AG04449 (cell line): ENCODE measurements at places on chromosomes 11 and 22.

- DNase-seq: no peak
These were observed 12.8 kb upstream of the LMO1 start for GRCh38 chr11:8276528-8276927.

DNA sequence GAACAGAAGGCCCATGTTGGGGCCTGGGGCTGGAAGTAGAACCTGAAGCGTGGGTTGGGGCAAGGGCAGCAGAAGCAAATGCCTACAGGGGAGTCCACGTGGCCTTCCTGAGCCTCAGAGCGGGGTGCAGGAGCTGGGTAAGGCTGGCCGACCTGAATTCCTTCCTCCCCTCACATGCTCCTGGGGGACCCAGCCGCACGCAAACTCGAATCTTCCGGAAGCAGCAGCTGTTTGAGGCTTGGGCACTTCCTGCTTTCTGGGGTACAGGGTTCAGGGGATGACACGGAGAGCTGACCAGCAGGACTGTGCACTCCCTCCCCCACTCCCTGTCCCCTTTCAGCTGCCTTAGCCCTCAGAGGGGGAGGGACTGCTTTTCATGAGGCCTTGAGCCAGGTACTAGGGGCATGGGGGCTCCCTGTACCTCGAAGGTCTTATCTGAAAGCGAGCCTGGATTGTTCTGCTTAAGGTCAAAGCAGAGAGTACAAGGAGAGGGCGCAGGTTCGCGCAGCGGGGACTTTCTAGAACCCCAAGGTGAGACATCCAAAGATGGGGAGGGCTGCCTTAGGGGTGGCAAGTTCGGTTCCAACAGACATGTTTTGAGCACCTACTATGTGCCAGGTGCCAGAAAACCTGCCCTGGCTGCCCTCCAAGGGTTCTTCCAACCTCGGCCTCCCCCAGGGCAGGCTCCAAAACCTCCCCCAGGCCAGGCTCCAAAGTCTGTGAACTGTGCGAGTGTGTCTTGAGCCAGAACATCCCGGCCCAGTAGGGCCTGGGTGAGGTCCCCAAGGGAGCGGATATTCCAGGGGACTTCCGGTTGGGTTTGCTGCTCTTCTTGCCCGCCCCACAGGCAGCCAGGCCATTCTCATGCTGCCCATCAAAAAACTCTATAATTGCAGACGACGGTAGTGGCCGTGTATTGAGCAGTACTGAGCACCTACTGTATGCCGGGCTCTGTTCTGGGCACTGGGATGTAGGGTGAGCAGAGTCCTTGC lies 1.7 kb downstream of the NCF4 start:
- DNase-seq: no peak

- no peak for DNase-seq
These were observed 205.1 kb downstream of the NXPE2 start for GRCh38 chr11:114883472-114883871.

GRCh38 chr22:44145544-44145943 lies 35.2 kb upstream of the PARVG start:
- no peak for DNase-seq

GRCh38 chr22:50304528-50305392 lies 2.7 kb downstream of the PLXNB2 start:
- no peak for DNase-seq

DNA sequence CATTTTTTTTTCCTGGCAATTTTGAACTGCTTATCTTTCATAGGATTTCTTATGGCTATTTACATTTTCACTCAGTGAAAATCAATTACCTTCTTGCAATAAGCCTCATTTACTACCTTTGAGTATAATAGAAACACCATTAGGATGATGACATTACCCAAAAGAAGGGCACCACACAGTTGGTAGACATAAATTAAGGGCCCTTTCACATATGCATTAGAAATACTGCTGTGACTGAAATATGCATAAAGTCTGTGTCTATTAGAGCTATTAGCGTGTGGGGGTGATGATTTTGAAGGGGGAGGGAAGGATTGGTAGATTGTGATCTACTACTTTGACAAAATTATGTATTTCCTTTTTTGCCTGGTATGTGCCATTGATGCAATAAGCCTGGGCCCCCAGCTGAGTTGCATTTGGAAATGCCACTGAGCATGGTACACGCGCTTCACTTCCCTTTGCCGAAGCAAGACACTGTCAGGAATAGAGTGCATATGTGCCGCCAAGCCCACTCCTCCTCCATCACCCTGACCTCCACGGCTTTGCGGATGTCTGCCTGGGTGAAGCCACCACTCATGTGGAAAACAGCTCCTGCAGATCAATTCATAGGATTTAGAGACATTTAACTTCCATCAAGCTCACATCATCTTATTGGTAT lies 339.3 kb downstream of the DCDC1 start:
- DNase-seq: no peak

DNA sequence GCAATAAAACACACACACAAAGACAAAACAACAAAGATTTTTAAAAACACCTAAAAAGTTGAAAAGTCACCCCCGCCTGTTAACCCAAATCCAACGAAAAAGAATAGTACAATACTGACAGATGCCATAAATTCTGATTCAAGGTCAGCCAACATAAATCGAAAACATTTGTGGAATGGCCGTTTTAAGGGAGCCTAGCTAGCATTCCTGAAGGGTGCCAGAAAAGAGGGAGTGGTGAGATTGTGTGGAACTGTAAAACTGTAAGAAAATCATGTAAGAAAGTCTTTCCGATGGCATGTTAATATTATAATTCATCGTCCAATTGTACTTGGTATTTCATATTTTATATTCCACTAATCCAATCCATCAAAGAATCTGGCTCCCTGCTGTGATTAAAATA lies 75.1 kb downstream of the RAB38 start:
- DNase-seq: no peak

- DNase-seq: peak; percentile 57
These were observed 10.2 kb upstream of the ALG8 start for GRCh38 chr11:78149646-78150045.

GRCh38 chr11:65633390-65634108 lies 4.4 kb upstream of the SIPA1 start:
- no peak for DNase-seq

GRCh38 chr11:15826826-15827225 lies 529.5 kb downstream of the SOX6 start:
- no peak for DNase-seq

- DNase-seq: no peak
These were observed 332.5 kb upstream of the NCAM1 start for GRCh38 chr11:112628676-112629075.

GRCh38 chr11:33211153-33211552 lies 46.0 kb upstream of the HIPK3 start:
- no peak for DNase-seq

- DNase-seq: no peak
These were observed 48.4 kb downstream of the DDX10 start for GRCh38 chr11:108713076-108713790.

- DNase-seq: no peak
These were observed at the start of gene PLA2G3 for GRCh38 chr22:31139866-31140716. Gene PLA2G3, minus strand, starts transcription at chr22:31140508. Its CDS starts 154 bp downstream, at chr22:31140354.

- no peak for DNase-seq
These were observed 45.4 kb downstream of the OR4C46 start for GRCh38 chr11:54558407-54558806.

DNA sequence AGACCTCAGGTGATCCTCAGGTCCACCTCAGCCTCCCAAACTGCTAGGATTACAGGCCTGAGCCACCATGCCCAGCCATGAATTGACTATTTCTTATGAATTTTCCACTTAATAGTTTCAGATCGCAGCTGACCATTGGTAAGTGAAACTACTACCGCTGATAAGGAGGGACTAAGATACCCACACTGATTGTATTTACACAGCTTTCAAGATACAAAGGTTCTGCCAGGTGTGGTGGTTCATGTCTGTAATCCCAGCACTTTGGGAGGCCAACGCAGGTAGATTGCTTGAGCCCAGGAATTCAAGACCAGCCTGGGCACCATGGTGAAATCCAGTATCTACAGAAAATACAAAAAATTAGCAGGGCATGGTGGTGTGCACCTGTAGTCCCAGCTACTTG lies 3.9 kb downstream of the CHEK2 start:
- no peak for DNase-seq

- DNase-seq: no peak
These were observed 328.5 kb downstream of the CNTN5 start for GRCh38 chr11:99349151-99349673.

- DNase-seq: no peak
These were observed 48.8 kb downstream of the STIM1 start for GRCh38 chr11:3904228-3904627.

DNA sequence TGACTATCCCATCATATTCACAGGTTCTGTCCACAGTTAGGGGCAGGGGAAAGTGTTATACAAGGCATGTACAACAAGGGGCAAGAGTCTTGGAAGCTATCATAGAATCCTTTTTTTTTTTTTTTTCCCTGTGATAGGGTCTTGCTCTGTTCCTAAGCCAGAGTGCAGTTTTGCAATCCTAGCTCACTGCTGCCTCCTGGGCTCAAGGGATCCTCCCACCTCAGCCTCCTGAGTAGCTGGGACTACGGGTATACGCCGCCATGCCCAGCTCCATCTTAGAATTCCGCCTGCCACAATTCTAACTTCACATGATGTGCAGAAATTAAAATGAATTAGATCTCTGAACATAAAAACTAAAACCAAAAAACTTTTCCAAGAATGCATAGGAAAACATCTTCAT lies 31.7 kb downstream of the ZFTA start:
- DNase-seq: no peak

DNA sequence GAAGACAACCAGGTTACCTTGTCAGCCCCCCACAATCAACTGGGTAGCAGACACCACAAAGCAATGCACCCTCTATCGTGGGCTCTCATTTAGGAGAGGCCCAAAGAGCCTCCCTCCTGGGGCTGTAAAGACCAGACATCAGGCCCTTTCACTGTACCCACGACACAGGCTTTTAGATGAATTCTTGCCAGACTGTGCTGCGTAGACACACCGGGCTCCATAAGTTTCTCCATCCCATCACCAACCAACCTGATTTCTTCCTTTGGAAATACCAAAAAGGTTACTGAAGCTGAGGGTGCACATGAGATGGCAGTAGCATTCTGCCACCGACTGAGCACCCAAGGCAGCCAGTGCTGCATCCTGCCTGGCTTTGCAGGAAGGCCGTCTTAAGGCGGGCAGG lies 46.4 kb upstream of the SLC25A1 start:
- no peak for DNase-seq

- no peak for DNase-seq
These were observed 195.1 kb upstream of the PLET1 start for GRCh38 chr11:112455791-112456190.

DNA sequence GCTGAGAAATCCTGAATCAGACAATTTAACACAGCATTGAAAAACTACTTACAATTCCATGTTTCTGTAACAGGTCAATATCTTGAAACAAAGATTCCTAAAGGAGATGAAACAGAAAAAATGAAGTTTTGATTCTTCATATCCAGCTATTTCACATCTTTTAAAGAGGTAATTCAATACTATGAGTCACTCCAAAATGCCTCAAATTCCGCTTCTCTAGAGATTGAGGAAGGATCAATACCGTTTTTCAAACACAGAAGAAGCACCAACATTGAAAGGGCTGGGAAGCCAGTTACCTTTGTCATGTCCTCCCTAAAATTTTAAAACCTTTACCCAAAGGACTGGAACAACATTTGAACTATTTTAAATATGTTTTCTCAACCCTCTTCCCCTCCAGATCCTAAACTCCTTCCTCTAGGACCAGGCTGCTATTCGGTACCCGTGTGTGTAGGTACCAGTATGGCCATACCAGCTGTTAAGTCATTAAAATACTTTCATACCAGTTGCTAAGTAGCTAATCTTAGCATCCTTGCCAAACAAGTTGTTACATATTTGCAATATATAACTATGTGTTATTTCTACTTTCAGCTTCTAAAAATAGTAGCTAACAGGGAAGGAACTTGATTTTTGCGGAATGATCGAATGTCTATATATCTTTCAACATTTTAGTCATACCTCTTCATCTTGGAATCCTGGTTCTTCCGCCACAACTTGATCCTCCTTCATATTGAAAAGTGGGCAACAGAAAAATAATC lies 2.3 kb downstream of the DMC1 start:
- no peak for DNase-seq
